Breast epithelium (tissue), 4 donors: ENCODE measurements at places on chromosomes 2 and 18. TPM values are rescaled to one million over a fixed set of nuclear protein-coding genes. Genes with fewer than 3 reads are reported as not detected.

GRCh38 chr2:4354678-4355077, 651.3 kb downstream of the DCDC2C start:
- H3K4me1 ChIP-seq, result no peaks in the 10 kb centered on the region
- H3K36me3 ChIP-seq, result no peaks in the 10 kb centered on the region
- H3K4me3 ChIP-seq, result no peak overlapping the region
- H3K27me3 ChIP-seq, result no peaks in the 10 kb centered on the region
- no peak overlapping the region for H3K27ac ChIP-seq

DNA sequence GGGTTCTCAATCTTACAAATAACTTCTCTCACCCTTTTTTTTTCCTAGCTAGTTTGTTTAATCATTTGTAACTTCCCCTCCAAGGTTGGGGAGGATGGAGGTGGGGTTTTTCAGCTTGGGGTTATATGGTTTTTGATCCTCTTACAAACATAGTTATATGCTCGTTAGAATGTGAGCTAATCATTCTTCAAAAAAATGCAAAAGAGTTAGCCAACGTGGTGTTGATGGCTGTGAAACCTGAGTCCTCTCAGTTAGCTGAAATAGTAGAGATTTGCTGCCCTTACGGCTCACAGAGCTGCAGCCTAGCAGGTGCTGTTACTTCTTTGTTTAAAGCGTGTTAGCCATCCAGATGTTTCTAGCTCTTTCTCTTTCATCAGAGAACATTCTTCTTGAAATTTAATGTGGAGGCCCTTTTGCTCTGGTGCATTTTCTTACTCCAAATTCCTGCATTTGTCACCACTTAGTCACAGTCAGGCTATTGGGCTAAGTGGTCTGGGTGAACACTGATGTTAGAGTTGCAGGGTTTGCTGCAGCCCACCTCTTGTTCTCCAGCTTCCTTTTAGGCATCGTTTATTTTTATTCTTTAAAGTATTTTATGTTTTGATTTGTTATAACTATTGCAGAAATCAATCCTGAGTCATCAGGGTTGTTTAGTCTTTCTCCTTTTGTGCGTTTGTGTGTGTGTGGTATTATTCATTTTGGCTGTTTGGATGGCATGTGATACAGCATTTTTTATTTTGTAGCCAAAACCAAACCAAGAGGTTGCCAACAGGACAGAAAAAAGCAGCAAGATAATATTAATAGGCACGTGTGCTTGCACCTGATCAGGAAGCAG, 41.1 kb downstream of the LIMS1 start:
- no peak overlapping the region for H3K4me3 ChIP-seq
- no peaks in the 10 kb centered on the region for H3K36me3 ChIP-seq
- H3K27ac ChIP-seq, result no peak overlapping the region
- H3K4me1 ChIP-seq, result no peaks in the 10 kb centered on the region
- no peak for DNase-seq

DNA sequence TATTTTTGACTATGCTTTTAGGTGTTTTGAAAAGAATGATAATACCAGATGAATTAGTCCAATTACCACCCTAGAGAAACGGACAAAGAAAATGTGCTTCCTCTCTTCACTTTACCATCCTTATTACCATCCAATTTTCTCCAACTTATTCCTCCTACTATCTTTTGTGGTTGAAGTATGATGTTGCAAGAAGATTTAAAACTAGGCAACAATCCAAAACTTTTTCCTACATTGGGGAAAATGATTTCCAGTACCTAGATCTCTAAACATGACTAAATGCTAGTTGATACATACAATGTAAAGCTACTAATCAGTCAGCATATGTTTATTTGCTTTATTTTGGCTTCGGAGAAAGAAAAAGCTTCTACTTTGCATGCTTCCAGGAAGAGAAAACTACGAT, 355.0 kb upstream of the LYPD1 start:
- H3K27ac ChIP-seq, result no peak overlapping the region
- no peak overlapping the region for H3K4me3 ChIP-seq

DNA sequence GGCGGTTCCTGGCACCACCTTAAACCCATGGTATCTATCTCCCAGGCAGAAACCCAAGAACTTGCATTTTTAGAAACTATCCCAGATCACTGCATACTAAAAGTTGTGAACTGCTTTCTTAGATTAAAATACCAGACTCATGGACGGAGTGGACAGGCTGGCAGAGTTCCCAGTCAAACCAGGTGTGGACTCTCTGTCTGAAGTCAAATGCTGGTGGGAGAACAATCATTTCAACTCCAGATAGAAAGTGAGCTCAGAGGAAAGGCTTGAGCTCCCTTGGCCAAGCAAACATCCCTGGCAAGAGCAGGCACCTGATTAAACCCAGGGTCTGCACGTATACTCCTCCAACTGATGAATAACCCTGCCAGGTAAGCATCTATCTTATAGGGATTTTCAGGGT, 19.5 kb downstream of the NXPH2 start:
- no peak for DNase-seq
- H3K27ac ChIP-seq, result no peak overlapping the region
- no peaks in the 10 kb centered on the region for H3K4me1 ChIP-seq
- H3K27me3 ChIP-seq, result no peaks in the 10 kb centered on the region
- no peak overlapping the region for H3K4me3 ChIP-seq

MAPK4 gene
- 0.64 TPM for total RNA-seq
